ENCODE measurements at places on chromosomes 7 and 10.
A peak's percentile ranks its signal among the peaks of the same experiment; 100 is the strongest.

- no peak for DNase-seq
These were observed 130.0 kb downstream of the ARID5B start for GRCh38 chr10:62031507-62031906.

DNA sequence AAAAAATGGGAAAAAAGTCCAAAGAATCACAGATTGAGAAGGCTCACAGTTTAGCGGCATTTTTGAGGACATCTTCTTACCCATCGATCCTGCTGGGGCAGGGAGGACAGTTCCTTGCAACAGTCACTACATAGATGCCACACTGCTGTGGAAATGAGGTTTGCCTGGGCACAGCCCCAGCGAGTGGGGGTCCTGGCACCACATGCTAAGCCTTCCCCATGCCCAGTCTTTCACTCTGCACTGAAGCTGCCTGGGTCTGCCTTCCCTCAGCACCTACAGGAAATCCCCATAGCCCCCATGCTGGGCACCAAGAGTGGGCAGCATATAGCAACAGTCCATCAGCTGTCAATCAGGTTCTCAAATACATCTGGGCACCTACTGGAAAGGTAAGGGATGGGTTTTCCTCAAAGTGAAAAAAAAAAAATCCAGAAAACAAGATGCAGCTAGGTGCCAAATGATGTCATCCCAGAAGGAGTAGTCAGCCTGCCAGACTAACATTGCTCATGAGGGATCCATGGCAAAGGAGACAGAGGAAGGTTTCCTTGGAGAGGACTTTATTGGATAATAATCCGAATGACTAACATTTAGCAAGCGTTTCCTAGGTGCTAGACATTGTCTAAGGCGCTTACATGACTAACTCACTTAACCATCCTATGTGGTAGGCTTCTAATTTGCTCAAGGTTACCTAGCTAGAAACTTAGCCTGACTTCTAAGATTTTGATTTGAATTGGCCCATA is 125.7 kb upstream of the CXCL12 start:
- DNase-seq: no peak

- no peak for DNase-seq
These were observed 153.5 kb upstream of the C7orf33 start for GRCh38 chr7:148437043-148437442.

- no peak for DNase-seq
These were observed 65.3 kb downstream of the CHCHD3 start for GRCh38 chr7:133016604-133017003.

GRCh38 chr10:96017191-96017687 is 26.1 kb upstream of the CCNJ start:
- DNase-seq: peak; percentile 69

- no peak for DNase-seq
These were observed 157.9 kb downstream of the ELMO1 start for GRCh38 chr7:37290731-37291130.

DNA sequence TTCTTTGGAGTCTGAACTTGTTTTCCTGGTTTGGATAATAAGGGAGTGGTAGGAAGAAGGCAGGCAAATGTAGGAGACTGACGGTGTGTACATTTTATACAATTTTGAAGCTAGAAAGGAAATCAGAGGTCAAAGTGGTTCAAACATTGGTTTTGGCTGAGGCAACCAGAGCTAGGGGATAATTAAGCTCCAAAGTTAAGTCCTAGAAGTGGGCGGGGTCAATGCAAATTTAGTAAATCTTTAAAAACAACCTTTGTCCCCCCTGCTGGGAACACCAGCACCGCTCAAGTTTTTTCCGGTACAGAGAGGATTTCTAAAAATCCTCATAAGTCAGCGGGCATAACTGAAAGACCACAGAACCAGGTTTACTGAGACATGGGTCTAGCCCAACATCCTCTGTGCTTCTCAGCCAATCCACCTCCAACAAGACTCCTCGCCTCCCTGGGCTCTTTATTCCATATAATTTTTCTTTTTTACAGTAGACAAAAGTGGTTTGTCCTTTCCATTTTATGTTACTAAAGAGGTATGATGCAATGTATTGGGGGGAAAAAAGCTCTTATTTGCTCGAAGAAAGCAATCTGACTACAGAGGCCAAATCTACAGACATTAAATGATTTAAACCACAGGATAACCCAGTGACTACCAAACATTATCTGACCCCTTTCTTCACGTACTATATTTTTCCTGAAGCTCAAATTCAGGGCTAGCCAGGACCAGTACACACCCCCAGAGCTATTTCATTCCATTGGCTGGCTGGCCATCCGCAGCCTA is 1.6 kb downstream of the GLUD1 start:
- DNase-seq: peak; percentile 49

DNA sequence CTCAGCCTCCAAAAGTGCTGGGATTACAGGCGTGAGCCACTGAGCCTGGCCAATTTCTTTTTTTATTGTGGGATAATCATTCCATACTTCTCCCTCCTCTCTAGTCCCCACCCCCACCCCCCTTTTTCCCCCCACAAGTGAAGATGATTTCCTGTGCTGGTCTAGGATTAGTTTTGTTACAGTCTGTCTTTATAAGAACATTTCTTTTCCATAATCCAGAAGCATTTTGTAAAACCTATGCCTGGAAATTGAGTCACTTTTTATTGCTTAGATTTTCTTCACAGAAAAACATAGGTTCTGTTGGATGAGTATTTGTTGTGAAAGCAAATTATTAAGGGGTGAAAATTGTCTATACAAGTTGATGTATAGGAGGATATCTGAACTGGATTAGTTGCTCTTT is 98.9 kb downstream of the KAT6B start:
- no peak for DNase-seq

GRCh38 chr7:140212100-140212881 is 35.5 kb upstream of the KDM7A start:
- DNase-seq: no peak

- DNase-seq: peak; percentile 86
These were observed 53.3 kb upstream of the PPIF start for GRCh38 chr10:79293841-79294581.

- no peak for DNase-seq
These were observed 9.2 kb upstream of the NT5C2 start for GRCh38 chr10:103202319-103202718.

DNA sequence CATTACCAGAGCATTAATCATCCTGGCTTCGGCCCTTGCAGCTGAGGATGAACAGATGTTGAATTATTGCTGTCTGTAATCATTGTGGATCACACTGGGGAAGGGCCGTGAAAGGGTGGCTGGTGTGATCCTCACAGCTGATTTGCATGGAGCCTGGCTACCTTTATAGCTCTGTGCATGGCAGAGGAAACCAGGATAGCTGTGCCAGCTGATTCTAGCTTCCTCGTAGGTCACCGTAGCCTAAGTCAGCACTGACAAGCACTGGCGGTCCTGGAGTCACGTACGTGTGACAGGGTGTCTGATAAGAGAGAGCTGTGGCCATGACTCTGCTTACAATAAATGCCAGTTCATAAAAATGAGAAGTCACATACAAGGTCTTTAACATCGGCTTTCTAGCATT is 76.5 kb downstream of the INSYN2A start:
- DNase-seq: no peak

GRCh38 chr10:50740293-50740648 is 535 bp downstream of the ASAH2B start:
- no peak for DNase-seq

GRCh38 chr7:24722386-24723177 is 34.7 kb downstream of the GSDME start:
- peak; percentile 64 for DNase-seq

- DNase-seq: no peak
These were observed at the start of gene CXCL12 for GRCh38 chr10:44385026-44385695. CXCL12 (minus strand) TSS chr10:44385097; CDS start chr10:44385005, 92 bp downstream.

DNA sequence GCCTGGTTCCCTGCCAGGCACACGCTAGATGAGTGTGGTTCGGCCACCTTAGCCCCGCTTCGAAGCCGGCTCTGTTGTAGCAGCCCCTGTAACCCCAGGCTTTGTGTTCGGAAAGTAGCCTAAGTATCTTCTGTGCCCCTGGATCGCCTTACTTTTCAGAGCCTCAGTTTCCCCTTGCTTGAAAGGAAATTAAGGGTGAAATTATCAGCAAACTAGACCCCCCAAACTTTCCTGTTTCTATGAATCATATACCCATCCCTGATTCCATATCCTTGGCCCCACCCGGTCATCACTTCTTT is 312 bp downstream of the PDCD11 start:
- DNase-seq: no peak

GRCh38 chr10:104406715-104407650 is 53.4 kb downstream of the CFAP58 start:
- DNase-seq: peak; percentile 52

- DNase-seq: peak; percentile 56
These were observed at the start of gene DNA2 for GRCh38 chr10:68471586-68472408. DNA2 (minus strand) TSS chr10:68471973; CDS start chr10:68471864, 109 bp downstream.

GRCh38 chr7:8201846-8202441 is 60.0 kb downstream of the ICA1 start:
- DNase-seq: peak; percentile 41

DNA sequence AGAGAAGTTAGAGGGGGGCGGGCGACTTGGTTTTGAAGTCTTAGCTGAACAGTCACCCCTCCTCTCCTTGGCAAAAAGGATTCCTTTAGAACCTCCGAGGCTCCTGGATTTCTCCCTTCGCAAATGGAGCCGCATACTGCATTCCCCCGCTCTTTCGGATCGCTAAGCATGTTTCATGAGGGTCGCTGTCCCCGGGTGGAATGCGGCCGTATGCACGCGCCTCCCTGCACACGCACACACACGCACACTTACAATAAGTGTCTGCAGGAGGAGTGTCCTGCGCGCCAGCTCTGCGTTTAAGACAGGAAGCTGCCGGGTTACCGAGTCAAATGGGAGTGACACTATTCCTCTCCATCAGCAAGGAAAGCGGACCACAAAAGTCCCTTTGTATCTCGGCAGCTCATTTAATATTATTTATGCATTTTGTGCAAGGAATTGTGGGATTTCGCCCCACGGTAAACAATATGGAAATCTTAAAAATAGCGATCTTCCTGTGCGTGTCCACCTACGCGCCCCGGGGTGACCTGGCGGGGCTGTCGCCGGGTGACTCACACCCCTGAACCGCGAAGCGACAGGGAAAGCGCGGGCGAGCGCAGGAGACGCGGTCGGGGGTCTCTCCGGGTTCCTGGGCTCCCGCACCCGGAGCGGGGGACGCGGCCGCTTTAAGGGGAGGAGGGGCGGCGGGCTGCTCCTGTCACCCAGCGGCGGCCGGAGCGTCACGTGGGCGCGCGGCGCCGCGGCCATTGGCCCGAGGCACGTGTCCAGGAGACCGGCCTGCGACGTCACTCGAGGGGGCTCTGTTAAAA is 988 bp upstream of the EN2 start:
- DNase-seq: peak; percentile 65

All from pons (tissue), 1 donor.